ENCODE measurements at places on chromosomes 13 and 19.
A peak's percentile ranks its signal among the peaks of the same experiment; 100 is the strongest.

DNA sequence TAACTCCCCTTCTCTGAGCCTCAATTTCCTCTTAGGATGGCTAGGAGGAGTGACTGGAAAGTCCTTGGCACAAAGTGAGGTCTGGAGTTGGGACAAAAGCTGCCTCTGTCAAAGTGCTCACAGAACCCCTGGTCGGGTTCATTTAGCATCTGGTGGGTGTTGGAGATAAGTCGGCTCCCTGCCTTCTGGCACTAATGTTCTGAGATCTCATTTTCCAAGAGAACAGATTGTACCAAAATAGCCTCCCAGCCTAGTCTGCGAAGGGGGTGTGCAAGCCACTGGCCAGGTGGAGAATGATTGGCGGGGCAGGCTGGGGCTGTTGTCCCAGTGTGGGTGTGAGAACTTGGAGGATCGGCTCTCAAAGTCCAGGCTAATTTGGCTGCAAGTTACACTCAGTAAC, 20.7 kb upstream of the NWD1 start:
- no peak for DNase-seq

- DNase-seq = peak; percentile 60
These were observed 2.7 kb upstream of the RUBCNL start for GRCh38 chr13:46389457-46390451.

GRCh38 chr13:77339408-77339807, 12.5 kb upstream of the MYCBP2 start:
- DNase-seq = no peak

DNA sequence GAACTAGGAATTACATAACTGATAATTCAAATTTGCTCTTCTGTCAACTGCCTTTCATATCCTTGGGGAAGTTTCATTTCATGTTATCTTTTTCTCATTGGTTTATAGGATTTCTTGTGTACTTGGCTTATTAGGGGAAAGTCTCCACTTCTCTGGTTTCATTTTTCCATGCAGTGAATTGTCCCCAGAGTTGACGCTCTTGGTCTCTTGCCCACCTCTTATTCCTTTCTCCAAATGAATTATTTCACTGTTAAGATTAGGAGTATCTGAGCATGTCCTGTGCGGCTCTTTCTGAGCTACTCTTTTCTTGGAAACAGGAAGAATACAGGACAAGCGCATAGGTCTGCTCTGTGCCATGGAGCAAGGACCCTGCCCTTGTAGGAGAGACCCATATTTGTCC, 104.8 kb downstream of the POSTN start:
- no peak for DNase-seq

DNA sequence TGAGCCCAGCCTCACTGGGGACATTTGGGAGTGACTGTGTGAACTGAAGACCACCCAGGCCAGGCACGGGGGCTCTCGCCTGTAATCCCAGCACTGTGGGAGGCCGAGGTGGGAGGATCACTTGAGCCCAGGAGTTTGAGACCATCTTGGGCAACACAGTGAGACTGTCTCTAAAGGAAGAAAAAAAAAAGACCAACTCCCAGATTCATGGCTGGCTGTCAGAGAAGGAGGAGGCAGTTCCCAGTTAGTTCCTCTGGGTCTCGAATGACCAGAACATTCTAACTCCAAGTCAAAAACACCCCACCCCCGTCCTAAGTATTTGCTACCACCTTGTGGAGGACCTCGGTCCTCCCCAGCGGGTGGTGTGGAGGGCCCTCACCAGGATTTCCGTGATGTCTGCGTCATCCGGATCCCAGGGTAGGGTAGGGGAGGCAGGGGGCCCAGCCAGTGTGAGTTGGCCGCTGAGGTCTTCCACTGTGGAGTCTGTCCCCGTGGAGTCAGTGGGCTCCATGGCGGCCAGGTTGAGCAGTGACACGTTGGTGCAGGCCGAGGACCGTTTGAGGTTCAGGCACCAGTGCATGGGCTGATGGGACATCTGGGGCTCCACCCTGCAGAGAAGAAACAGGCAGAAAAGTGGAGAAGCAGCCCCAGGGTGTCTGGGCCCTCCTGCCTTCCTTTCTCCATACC, 1.3 kb downstream of the TSKS start:
- DNase-seq = peak; percentile 70

DNA sequence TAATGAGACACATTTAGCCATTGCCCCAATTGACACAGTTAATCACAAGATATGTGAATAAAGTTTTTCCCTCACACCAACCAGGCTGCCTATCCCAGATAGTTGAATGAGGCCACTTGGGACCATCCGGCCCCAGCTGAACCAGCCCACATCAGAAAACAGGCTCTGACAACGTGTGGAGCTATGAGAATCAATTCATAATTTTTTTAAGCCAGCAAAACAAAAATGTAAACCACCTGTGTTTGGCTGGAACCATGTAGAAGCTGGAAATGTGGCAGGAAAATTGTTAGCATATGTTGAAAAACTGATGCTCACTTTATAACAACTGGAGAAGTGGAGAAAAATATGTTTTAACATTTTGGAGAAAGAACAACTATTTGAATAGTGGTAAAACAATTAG, 1161.3 kb downstream of the SLITRK1 start:
- DNase-seq = no peak

GRCh38 chr19:54229146-54229545, 6.3 kb upstream of the LILRB3 start:
- no peak for DNase-seq

DNA sequence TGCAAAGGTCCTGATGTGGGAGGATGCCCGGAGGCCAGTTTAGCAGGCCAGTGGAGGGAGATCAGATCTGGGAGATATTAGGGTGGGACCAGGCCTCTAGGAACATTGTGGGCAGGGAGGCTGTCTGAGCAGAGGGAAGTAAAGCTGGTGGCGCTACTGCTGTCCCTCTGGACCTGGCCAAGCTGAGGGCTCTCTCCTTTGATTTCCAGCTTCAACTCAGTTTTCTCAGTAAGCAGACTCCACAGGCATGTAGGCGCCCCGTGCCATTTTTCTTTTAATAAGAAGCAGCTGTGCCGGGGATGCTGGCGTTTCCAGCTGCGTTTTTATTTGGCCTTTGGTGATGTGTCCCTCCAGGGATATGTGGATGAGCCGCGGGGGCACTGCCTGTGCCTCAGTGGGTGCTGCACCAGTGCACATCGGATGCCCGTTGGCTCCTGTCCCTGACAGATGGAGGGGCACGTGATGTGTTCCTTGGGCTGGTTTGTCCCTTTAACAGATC, 6.7 kb downstream of the DNM2 start:
- DNase-seq = no peak

GRCh38 chr19:6593651-6594416, 2.9 kb upstream of the CD70 start:
- no peak for DNase-seq

GRCh38 chr13:26653310-26653709, 95.8 kb downstream of the WASF3 start:
- no peak for DNase-seq

DNA sequence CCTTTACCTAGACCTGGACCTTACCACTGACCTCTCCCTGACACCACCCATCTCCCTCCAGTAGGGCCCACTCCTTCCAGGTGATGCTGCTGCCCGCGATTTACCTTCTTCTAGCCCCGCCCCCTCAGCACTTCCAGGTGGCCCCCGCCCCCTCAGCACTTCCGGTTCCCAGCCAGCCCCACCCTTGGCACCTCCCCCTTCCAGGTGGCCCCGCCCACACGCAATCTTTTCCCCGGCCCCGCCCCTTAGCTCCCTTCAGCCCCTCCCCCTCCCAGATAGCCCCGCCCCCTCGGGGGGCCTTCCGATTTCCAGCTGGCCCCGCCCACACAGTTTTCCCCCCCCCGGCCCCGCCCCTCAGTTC, 586 bp downstream of the LIG1 start:
- DNase-seq = peak; percentile 85

DNA sequence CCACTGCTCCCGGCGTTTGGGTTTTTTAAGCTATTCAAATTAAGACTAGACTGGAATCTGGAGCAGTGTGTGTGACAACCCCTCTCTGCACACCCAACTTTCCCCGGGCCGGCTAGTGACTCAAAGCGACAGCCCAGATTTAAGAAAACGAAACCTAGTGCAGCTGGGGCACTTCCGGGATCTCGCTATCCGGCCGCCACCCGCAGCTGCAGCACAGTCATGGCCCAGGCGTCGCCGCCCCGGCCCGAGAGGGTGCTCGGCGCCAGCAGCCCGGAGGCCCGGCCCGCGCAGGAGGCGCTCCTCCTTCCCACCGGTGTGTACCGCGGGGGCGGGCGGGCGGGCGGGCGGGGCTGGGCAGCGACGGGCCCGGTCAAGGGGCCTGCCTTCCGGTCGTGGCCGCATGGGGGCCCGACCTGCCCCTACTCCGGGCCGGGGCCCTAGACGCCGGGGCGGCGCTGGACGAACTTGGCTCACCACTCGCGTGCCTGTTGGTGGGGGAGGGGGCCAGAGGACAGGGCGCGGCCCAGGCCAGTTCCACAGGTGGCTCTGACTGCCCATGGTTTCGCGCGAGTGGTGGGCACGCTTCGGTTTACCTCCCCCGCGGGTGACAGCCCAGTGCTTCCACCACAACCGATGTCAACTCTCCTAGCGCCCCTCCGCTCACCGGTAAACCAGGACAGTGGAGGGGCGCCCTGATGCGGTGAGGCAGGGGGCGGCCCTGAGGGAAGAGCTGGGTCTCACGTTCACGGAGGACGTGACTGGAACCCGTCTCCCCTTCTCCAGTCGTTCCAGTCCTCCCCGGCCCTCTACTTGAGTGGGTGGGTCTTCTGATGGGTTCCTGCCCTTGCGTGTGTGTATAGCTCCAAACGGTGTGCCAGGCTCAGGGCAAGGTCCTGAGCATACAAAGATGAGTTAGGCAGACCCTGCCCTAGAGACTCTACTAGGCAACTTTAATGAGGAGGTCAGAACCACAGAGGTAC, at the start of gene PHF11:
TSS of gene PHF11 (plus strand) at position 171 of the 980 bp plus-strand sequence. CDS start at position 220, 49 bp downstream.
- DNase-seq = peak; percentile 92

DNA sequence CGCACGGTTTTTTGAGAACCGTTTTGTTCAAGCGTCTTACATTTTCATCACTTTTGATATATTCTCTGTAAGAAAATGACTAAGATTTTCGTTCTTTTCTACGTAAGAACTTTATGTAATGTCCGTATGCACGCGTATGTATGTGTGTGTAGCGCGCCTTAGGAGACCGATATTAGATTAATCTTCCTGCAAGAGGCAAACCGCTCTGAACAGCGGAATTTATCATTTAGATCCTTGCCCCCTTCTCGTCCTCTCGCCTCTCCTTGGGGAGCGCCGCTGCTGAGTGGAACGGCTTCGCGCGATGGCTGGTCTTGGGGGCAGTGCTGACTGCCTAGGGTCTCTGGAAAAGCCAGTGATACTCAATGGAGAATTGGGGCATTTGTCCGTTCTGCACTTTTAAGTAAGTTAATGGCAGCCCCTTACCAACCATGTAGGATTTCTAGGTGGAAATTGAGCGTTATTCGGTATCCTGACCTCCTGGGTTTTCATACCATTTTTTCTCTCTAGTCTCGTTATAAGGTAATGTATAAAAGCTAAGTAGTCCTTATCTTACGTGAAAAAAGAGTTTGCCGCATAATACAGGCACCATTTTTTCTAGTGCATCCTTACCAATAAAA, 4.7 kb downstream of the MAB21L1 start:
- peak; percentile 27 for DNase-seq

GRCh38 chr13:113035213-113035800, 66.3 kb downstream of the MCF2L start:
- no peak for DNase-seq

DNA sequence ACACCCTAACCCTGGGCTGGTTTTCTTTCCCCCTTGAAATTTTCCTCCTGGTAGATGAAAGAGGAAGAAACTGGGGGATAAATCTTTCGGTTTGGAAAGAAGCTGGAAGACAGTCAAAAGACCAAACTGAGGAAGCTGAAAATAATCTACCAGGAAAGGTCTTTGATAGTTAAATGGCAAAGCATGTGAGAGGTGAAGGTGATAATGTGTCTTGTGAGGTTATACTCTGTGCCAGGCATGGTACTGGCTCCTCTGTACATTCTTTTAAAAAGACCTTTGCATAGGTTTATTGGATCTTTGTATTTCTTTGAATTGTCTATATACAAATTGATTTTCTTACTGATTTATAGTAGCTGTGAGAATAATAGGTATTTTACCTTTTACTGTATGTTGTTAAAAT, 98.6 kb downstream of the FREM2 start:
- DNase-seq = no peak

- no peak for DNase-seq
These were observed 36.7 kb downstream of the MYO9B start for GRCh38 chr19:17112271-17112670.

- no peak for DNase-seq
These were observed 1.6 kb downstream of the ZNF579 start for GRCh38 chr19:55578761-55579747.

GRCh38 chr13:72062566-72062965, 195.6 kb upstream of the DACH1 start:
- DNase-seq = peak; percentile 55

- DNase-seq = no peak
These were observed 113.3 kb downstream of the LMO7 start for GRCh38 chr13:75749407-75749806.

GRCh38 chr19:655691-656090, 7.3 kb downstream of the RNF126 start:
- no peak for DNase-seq

- peak; percentile 12 for DNase-seq
These were observed 8.9 kb upstream of the ZNF507 start for GRCh38 chr19:32336259-32337083.

DNA sequence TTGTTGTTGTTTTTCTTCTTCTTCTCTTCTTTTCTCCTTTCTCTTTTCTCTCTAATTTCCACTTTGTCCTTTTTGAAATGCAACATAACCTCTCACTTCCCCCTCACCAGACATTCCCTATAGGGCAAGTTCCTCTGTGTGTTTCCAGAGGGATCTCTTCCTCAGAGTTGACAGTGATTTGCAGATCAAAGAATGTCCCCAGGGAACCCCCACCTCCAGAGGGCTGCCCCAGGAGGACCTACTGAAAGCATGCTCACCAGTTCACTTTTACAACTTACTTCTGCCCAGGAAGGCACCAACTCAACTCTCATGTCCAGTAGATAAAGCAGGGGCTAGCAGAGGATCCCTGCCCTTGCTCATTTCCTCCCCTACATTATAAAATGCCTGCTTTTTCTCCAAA, 1648.0 kb downstream of the PCDH9 start:
- no peak for DNase-seq

- peak; percentile 97 for DNase-seq
These were observed 1.2 kb downstream of the ZC3H4 start for GRCh38 chr19:47112166-47112996.

DNA sequence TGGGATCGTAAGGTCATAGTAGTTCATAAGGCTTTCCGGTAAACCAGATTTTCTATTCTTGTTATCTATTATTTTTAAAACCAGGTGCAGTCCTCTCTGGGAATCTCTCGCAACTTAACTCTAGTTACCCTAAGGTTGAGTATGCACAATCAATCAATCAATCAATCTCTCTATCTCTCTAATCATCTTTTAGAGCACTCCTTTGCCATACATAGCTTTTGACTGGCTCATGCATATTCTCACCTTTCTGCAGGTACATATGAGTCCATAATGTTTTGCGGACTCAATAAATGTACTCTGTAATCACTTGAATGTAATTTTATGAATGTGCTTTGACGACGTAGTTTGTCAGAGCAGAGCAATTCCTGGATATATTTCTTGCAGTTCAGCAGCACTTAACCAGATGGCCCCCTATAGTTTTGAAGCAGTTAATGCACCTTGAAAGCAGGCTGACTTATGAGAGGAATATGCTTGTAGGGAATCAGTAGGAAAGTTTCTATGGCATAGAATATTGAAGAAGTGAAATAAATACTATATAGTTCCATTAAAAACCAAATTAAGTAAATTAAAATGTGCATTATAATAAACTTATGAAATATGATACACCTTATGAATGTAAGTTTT, 524.7 kb downstream of the GPC5 start:
- peak; percentile 10 for DNase-seq

GRCh38 chr19:15154002-15154612, 46.7 kb downstream of the NOTCH3 start:
- peak; percentile 73 for DNase-seq
